ENCODE measurements at places on chromosomes 13 and 19.

DNA sequence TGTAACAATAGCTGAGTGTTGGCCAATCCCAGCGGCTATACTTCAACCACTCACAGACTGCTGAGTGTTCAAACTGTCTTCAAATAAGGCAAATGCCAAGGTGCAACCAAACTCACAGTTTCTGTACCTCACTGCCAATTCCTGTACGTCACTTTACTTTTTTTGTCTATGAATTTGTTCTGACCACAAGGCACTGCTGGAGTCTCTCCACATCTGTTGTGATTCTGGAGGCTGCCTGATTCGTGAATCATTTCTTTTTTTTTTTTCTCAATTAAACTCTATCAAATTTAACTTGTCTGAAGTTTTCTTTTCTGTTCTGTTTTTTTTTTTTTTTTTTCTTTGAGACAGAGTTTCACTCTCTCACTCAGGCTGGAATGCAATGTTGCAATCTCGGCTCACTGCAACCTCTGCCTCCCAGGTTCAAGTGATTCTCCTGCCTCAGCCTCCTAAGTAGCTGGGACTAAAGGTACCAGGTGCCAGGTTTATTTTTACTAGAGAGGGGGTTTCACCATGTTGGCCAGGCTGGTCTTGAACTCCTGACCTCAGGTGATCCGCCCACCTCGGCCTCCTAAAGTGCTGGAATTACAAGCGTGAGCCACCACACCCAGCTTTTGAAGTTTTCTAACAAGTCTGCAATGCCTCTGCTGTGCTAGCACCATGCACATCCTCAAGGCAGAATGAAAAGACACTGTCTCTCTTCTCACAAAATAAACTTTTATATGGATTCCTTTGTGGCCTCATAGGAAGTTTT lies 401.7 kb downstream of the IRS2 start:
- no peak for DNase-seq

DNA sequence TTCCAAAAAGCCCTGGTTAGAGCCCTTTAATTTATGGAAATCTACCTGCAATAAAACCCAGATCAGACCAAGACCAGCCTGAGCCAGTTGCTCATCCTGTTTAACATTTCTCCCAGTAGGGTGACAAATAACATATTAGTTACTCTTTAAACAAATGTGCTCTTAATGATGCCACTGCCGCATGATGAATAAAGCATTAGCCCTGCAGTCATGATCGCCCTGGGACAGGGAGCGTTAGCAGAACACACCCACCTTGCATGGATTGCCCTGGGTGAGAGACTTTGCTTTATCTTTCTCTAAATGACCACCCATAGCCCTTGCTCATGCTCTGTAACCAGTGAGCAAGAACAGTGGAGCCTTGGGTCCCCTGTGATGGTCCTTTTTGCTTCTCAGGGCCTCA lies 362.4 kb downstream of the ENOX1 start:
- DNase-seq, result no peak

- no peak for DNase-seq
Measured at GRCh38 chr13:27371932-27372331, 52.5 kb upstream of the GTF3A start.

DNA sequence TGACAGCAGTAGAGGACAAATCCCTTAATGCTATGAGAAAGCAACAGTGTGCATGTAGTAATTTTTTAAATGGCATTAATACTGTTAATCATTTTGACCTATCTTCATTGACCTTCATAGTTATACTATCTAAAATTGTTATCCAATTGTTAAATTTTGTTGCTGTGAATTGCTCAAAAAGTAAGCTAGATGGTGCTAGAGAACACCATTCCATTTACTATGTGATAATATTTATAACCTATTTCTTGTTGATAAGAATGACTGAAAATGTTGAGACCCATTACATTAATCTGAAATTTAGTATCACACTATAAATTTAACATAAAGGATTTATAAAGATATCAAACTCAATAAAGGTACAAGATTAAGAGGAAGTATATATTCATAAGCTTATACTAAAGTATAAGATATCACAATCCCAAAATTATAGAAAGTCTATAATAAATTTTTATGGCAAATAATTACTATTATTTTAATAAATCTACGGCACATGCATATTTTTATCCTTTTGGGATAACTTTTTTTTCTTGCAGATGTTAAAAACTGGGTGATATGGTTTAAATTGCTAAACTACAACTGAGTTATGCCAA lies 1573.3 kb downstream of the PCDH9 start:
- no peak for DNase-seq

- DNase-seq, result no peak
Measured at GRCh38 chr19:49210108-49210900, 52.7 kb downstream of the TRPM4 start.

GRCh38 chr19:2627319-2627829 lies 75.1 kb downstream of the GNG7 start:
- DNase-seq, result no peak

GRCh38 chr19:49486710-49487276 lies 615 bp upstream of the RPL13A start:
- DNase-seq, result no peak

DNA sequence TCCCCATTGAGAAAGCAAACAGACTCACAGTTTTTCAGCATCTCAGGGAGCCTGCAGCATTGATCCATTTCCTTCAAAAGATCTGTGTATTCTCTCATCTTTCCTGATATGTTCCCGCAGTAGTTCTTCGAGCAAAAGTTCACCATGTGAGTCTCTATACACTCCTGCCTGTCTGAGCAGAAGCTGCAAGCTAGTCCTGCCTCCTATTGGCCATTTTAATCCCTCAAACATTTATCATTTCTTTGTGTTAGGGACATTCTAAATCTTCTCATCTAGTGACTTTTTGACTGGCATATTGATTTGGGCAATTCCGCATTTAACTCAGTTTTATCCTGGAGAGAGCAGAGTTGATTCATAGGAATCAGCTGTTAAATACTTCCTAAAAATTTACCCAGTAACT lies 660.4 kb upstream of the KLF12 start:
- no peak for DNase-seq

Data from stimulated activated CD8-positive, alpha-beta memory T cell treated with anti-CD3 and anti-CD28 coated beads, Interleukin-15, amount 100 ng/mL, for 4 hours (primary cell).